ELF-1 (cell line): ENCODE measurements at places on chromosomes 16 and 17.

DNA sequence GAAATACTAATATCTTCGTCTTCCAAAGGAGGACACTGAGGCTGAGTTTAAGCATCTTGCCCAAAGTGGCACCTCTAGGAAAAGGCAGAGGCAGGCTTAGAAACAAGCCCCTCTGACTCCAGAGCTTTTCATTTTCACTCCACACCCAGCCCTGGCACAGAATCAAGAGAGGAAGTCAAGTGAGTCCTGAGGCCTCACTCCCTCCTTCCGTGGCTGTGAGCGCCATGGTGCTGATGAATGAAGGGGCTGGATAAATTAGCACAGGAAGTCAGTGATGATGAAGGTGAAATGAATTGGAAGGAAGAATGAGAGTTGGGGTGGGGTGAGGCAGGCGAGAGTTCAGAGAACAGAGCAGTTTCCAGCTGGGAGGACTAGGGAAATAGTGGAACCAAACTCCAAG is 179.3 kb downstream of the TMEM132E start:
- DNase-seq = no peak

DNA sequence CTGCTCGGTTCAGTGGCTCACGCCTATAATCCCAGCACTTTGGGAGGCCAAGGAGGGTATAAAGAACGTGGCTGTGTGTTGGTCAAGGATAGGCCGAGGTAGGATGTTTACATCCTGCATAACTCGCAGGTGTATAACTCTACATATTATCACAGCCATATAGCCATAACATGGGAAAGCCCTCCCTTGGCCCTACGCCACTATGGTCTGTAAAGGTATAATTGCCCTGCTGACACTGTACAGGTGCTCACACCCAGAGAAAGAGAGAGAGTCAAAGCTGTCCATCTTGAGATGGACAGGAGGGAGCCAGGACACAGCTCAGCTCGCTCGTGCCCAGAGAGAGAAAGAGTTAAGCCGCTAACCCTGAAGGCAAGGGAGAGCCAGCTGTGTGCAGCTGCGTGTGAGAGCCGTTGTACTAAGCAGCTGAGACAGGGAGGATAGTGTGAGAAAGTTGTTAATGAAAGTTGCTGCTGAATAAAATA is 30.4 kb upstream of the DHX8 start:
- no peak for DNase-seq

GRCh38 chr17:6138761-6139446 is 68.7 kb downstream of the WSCD1 start:
- DNase-seq = no peak

- peak; percentile 36 for DNase-seq
Observed at GRCh38 chr16:71357681-71358080, 842 bp upstream of the CALB2 start.

- no peak for DNase-seq
Observed at GRCh38 chr17:71821511-71821910, 299.3 kb upstream of the SOX9 start.

DNA sequence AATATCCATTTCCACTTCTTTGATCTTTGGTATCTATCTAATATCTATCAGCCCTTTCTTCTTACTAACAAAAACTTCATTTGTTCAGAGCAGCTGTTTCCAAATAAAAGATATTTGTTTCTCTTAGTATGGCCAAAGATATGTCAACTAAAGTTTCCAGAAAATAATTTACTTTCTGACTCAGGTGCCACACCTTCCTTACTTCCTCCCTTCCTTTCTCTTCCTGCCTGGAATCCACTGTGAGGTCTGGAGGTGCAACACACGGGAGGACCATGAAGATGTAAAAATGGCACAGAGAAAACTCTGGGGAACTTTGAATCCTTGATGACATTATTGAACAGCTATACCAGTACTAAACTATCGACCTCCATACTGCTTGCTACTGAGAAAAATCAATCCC is 14.0 kb downstream of the MED13 start:
- no peak for DNase-seq

DNA sequence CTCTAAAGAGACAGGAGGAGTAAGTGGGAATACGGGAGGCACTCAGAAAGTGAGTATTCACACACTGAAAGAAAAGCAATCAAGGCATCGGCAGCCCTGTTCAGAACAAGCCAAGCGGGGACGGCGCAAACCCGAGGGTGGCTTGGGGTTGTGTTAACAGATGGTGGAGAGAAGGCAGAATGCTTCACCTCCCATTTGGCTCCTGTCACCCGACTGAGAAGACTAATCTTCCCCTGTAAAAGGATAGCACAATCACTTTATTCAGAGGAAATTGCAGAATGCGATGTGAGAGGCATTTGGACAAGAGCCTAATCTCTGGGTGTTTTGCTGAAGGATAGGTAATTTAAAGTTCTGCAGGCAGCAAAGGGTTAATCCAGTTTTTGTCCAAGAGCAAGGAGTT is 119.3 kb upstream of the WSCD1 start:
- DNase-seq = no peak

- DNase-seq = no peak
Observed at GRCh38 chr16:84095466-84095865, 21.3 kb downstream of the MBTPS1 start.

DNA sequence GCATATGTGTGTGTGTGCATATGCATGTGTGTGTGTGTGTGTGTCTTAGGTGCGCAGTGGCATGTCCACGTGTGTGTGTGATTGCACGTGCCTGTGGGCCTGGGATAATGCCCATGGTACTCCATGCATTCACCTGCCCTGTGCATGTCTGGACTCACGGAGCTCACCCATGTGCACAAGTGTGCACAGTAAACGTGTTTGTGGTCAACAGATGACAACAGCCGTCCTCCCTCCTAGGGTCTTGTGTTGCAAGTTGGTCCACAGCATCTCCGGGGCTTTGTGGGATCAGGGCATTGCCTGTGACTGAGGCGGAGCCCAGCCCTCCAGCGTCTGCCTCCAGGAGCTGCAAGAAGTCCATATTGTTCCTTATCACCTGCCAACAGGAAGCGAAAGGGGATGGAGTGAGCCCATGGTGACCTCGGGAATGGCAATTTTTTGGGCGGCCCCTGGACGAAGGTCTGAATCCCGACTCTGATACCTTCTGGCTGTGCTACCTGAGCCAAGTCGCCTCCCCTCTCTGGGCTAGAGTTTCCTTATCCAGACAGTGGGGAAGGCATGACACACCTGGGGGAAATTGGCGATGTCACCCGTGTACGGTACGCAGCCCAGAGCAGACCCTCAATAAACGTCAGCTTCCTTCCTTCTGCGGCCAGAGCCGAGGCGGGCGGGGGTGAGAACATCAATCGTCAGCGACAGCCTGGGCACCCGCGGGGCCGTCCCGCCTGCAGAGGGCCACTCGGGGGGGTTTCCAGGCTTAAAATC is 47.6 kb downstream of the IL21R start:
- DNase-seq = no peak

GRCh38 chr16:88570691-88571092 is 489 bp downstream of the ZC3H18 start:
- peak; percentile 39 for DNase-seq

- DNase-seq = no peak
Observed at GRCh38 chr17:7915179-7915610, 894 bp downstream of the RNF227 start.

- peak; percentile 34 for DNase-seq
Observed at GRCh38 chr17:73474370-73474988, 162.7 kb upstream of the CDC42EP4 start.

- peak; percentile 79 for DNase-seq
Observed at GRCh38 chr16:28981517-28981916, 3.3 kb upstream of the LAT start.

DNA sequence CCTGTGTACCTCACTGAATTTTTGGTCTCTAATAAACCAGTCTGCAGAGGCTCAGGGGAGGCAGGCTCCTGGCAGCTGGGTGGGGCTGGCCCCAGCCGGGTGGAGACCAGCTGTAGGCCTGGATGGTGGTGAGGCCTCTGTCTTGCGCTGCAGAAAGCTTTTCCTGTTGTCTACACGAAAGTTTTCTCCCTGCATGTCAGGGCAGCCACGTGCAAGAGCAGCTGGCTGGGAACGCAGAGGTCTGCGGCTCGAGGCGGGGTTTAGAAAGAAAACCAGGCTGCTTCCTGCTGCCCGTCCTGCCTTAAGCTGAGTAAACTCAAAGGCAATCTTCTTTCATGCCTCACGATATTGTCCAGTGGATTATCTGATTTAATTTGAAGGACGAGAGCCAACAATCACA is 2.4 kb downstream of the SERPINF1 start:
- peak; percentile 50 for DNase-seq

DNA sequence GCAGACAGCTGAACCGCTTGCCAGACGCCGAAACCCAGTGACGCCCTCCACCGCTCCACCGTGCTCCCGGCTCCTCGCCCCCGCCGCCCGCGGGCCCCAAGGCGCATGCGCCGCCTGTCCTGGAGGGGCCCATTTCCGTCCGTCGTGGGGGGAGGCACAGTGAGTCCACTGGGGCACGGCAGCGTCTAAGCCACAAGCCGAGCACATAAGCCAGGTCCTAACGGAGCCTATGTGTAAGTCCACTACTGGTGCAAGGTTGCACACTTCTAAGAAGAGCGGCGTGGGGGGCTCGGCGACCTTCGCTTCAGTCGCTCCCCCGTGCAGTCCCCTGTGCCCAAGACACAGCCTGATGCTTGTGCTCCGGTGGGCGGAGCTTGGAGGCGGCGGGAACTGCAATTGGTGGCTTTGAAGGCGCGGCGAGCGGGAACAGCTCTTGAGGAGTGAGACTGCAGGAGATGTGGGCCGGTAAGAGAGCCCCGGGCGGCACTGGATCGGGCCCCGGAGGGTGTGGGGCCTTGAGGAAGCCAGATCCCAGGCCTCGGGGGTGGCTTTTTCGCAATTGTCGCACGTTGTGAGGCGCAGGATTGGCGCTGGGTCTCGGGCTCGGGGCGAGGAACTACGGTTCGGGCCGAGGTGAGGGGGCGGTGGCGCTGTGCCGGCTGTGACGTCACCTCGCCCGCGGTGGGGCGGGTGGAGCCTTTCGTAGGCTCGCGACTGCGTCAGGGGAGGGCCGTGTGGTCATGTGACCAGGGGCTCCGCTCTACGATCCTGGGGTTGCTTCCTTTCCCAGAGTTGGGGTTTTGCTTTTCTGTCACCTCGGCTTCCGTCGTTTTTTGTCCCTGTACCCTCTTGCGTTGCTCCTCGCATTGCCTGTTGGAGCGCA is at the start of the genes CENPN and CMC2:
Gene CENPN (plus strand): TSS at position 402 of the 883 bp plus-strand sequence. CDS start 4,726 bp downstream, outside the sequence.
Gene CMC2 (minus strand): TSS at position 73 of the 883 bp plus-strand sequence. CDS start 9,491 bp downstream, outside the sequence.
- DNase-seq = peak; percentile 99

GRCh38 chr17:35666967-35667532 is 64.4 kb upstream of the RASL10B start:
- DNase-seq = no peak

DNA sequence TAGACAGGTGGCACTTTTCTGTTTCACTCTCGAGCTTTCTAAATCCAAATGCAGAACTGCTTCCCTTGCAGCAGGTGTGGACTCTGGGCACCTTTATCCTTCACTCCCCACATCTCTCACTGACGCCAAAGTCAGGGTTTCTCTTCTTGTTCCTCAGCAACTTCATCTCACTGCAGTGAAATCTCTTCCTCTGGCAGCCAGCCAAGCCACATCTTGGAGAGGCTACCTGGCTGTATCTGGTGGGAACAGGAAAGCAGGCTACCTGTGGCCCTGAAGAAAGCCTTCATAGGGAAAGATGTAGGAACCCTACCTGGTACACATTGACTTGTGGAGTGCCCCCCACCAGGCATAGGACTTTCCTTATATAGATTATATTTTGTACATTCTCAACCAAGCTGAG is 159.1 kb downstream of the UTP18 start:
- DNase-seq = no peak

DNA sequence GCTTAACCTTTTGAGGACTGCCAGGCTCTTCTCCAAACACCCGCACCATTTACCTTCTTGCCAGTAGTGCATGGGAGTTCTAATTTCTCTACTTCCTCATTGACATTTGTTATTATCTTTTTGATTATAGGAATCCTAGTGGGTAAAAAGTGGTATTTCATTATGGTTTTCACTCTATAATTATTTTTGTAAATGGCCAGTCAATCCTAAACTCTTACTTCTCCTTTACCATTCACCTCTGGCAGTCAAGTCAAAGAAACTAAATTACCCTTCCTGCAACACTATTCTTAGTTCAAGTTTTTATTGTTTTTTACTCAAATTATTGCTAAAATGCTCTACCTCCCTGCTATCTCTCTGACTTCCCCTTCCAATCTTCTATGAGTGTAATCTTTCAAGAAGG is 29.8 kb upstream of the ANKFY1 start:
- no peak for DNase-seq

DNA sequence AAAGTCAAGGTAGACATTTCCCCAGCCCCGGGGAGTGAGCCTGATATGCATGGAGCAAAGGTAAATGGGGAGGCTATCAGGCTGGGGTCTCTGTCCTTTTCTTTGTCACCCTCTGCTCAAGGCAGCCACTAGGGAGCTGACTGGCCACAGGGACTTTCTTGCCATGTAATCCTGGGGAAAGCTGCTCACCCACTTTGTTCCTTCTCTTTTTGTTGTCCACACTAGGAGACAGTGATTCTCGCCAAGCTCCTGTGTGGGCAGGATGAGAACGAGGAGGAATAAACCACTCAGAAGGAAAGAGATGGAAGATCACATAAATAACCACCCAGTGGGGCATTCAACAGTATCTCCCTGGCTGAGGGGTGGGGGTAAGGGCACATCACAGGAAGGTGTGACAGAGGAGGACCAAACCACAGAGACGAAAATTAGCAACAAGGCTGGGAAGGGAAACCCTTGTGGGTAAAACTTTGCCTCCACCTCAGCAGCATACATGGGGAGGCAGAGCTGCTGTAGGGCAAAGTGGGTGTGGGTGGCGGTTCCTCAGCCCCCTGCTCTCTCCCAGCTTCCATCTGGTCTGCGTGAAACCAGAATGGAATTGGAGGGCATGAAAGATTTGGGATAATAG is 26.2 kb upstream of the CCL1 start:
- DNase-seq = no peak

- no peak for DNase-seq
Observed at GRCh38 chr17:82048571-82048971, 3.0 kb downstream of the RFNG start.

DNA sequence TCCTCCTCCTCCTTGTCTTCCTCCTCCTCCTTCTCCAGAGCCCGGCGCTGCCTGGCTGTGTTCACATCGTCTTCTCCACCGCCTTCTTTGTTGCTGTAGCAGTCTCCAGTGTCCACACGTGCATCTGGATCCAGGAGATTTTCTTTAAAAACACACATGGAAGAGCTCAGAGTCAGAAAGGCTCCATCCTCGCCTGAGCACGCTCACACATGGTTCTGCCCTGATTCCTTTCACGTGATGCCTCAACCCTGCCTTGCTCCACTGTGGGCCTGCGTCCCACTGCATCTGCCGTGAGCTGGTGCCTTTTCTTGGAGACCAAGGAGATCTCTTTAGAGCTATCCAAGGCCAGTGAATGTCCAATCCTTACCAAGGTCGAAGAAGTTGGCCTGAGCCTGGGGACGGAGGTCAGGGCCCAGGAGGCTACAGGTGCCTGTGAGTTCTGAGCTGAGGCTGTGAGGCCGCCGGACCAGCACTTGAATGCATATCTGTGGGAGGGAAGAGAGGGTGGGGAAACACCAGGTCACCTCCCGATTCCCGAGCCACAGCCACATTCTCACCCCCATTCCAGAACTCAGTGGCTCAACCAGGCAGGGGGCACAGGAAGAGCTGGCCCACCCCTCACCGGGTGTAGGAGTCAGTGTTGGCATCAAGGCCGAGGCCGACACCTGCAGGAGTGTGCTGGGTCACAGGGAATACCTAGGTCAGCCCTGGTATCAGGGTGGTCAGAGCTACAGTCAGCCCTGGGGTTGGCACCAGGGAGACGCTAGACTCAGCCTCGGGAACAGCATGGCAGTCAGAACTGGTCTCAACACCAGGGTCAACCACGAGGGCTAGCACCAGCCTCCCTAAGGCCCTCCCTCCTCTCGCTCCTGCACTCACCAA is 37.6 kb downstream of the HASPIN start:
- DNase-seq = no peak
